ENCODE measurements at places on chromosomes 7 and 10.
A peak's percentile ranks its signal among the peaks of the same experiment; 100 is the strongest.

GRCh38 chr7:36565792-36566356 is 158.4 kb downstream of the AOAH start:
- H3K36me3 ChIP-seq = peaks cover 46% of the 10 kb centered on the region
- H3K4me1 ChIP-seq = peaks cover 85% of the 10 kb centered on the region
- H3K27me3 ChIP-seq = no peaks in the 10 kb centered on the region
- peak overlapping the region; percentile 76 for H3K27ac ChIP-seq

GRCh38 chr7:131909151-131909768 is 352.8 kb upstream of the PODXL start:
- H3K36me3 ChIP-seq = no peaks in the 10 kb centered on the region
- peaks cover 14% of the 10 kb centered on the region for H3K27me3 ChIP-seq
- no peak overlapping the region for H3K27ac ChIP-seq
- no peak overlapping the region for H3K4me3 ChIP-seq
- DNase-seq = no peak
- H3K4me1 ChIP-seq = no peaks in the 10 kb centered on the region

DNA sequence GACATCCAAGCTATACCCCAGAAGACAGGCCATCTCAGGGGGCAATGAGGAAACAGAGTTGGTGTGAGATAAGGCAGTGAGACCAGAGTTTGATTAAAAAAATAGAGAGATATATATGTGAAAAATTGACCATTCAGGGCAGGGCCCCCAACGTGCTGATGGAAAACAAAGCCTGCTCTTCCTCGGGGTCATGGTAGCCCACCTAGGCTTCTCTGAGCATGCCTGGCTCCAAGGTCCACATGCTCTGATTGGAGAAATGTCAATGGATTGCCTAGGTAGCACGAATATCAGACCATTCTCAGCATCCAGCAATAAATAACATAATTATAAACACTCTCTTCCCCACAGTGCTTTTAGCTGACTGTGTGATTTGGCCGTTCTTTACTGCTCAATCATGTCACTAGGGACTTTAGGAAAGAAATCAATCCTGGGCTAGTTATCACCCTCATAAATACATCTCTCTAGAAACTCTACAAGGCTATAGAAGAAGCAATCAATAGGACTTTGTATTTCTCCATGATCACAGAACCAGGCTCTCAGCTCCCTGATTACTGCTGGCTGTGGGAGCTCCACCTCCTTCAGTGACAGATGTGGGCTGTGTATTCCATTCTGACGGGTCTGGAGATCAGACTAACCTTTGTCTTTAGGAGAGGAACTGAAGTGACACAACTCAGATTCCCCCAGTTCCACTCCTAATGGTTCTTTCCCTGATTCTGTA is 766.4 kb downstream of the GRID1 start:
- no peaks in the 10 kb centered on the region for H3K4me1 ChIP-seq
- H3K27ac ChIP-seq = no peak overlapping the region
- no peaks in the 10 kb centered on the region for H3K36me3 ChIP-seq
- no peak overlapping the region for H3K4me3 ChIP-seq

DNA sequence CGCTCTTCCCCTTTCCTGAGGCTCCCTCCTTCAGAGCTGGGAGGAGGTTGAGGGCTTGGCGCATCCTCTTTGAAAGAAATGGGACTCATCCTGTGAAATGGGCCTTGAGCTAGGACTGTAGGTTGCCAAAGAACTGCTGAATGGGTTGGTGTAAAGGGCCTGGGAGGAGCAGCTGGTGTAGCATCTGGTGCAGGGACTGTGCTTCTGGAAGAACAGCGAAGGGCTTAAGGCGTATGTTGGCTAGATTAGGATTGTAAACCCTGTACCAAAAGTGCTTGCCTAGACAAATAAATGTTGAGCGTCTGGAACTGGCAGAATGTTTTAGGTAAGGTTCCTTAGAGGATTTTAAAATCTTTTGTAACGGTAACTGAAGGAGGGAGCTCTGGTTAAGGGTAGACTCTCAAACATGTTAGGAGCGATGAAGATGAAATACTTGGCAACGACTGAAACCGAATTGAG is 563 bp downstream of the STAM start:
- H3K4me1 ChIP-seq = peaks cover 48% of the 10 kb centered on the region
- H3K4me3 ChIP-seq = peak overlapping the region; percentile 96
- H3K36me3 ChIP-seq = no peaks in the 10 kb centered on the region
- H3K27ac ChIP-seq = peak overlapping the region; percentile 97
- no peak for DNase-seq
- no peaks in the 10 kb centered on the region for H3K27me3 ChIP-seq

- H3K4me1 ChIP-seq = no peaks in the 10 kb centered on the region
- DNase-seq = no peak
- H3K27me3 ChIP-seq = no peaks in the 10 kb centered on the region
- no peak overlapping the region for H3K4me3 ChIP-seq
- no peak overlapping the region for H3K27ac ChIP-seq
- no peaks in the 10 kb centered on the region for H3K36me3 ChIP-seq
Measured at GRCh38 chr7:101945034-101945758, 127.8 kb downstream of the CUX1 start.

DNA sequence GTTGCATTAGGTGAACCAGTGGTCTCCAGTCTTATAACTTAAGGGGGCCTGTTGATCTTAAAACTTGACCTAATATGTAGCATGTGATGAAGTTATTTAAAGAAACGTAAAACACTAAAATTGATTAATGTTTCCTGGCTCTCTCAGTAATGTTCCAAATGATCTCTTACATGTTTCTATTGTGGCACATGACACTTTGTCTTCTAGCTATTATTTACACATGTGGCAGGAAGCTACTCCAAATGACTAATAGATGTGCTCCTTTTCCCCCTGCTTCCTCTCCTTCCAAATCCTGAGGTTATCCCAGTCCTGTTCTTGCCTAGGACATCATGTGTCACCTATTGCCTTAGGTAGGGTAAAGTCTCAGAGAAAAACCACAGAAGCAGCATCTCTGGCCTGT is 89.4 kb downstream of the FAS start:
- DNase-seq = no peak
- H3K36me3 ChIP-seq = no peaks in the 10 kb centered on the region
- H3K4me1 ChIP-seq = peaks cover 9% of the 10 kb centered on the region
- H3K27ac ChIP-seq = no peak overlapping the region

DNA sequence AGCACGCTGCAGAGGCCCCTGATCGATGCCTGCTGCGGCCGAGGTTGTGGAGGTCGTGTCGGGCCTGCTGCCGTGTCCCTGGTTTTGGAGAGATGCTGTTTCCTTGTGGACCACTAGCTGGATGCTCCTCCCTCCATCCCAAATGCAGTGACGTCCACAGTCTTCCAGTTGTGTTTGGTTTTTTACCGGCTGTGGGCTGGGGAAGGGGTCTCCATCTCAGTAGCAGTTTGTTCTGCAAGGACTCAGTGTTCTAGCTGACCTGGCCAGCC is 143.0 kb upstream of the SHH start:
- no peaks in the 10 kb centered on the region for H3K27me3 ChIP-seq
- no peak overlapping the region for H3K27ac ChIP-seq
- H3K4me3 ChIP-seq = no peak overlapping the region

DNA sequence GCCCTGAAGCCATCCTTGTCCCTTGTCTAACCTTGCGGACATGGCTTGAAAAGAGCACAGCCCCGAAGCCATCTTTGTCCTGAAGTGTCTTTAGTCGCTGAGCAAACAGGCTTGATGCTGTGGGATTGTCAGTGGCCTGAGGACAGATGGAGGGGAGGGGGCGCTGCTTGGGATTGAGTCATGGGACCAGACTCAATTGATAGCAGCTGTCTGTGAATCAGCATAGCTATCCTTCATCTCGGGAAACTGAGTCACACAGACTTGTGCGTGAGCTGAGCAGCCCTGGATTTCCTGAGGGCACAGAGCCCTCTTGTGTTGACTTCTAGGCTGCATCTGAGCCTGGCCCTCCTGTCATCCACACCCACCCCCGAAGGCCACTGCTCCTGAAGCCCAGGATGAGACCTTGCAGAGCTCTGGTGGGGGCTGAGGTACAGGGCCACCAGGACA is 14.4 kb downstream of the MYO1G start:
- H3K27ac ChIP-seq = no peak overlapping the region
- DNase-seq = peak; percentile 25
- H3K4me3 ChIP-seq = no peak overlapping the region
- H3K4me1 ChIP-seq = peaks cover 12% of the 10 kb centered on the region

GRCh38 chr7:12637819-12638592 is 49.4 kb upstream of the ARL4A start:
- peak overlapping the region; percentile 13 for H3K4me3 ChIP-seq
- H3K36me3 ChIP-seq = no peaks in the 10 kb centered on the region
- peaks cover 24% of the 10 kb centered on the region for H3K4me1 ChIP-seq
- H3K27ac ChIP-seq = peak overlapping the region; percentile 58
- peak; percentile 57 for DNase-seq
- H3K27me3 ChIP-seq = no peaks in the 10 kb centered on the region

DNA sequence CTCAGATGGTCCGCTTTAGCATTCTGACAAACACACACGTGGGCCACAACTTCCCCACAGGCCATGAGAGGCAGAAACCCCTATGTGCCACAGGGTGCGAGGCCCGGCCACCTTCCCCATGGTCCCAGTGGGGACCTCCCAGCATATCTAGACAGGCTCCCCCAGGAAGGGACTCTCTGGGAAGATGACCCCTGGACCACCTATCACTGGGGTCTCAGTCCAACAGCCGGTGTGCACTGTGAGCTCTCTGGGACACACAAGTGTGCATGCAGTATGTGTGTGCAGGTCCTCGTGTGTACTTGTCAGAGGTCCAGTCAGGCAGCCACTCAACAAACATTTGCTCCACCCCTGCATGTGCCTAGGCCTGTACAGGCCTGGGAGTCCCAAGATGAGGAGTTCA is 18.7 kb downstream of the GRID1 start:
- H3K27me3 ChIP-seq = no peaks in the 10 kb centered on the region
- DNase-seq = no peak
- H3K4me1 ChIP-seq = no peaks in the 10 kb centered on the region
- no peak overlapping the region for H3K27ac ChIP-seq
- H3K4me3 ChIP-seq = no peak overlapping the region
- H3K36me3 ChIP-seq = no peaks in the 10 kb centered on the region

GRCh38 chr10:133079836-133080682 is 7.7 kb upstream of the ADGRA1 start:
- no peaks in the 10 kb centered on the region for H3K27me3 ChIP-seq
- H3K36me3 ChIP-seq = no peaks in the 10 kb centered on the region
- no peak for DNase-seq
- H3K4me3 ChIP-seq = no peak overlapping the region
- no peak overlapping the region for H3K27ac ChIP-seq
